RWPE1 (cell line): ENCODE measurements at places on chromosomes 12 and 14.
A peak's percentile ranks its signal among the peaks of the same experiment; 100 is the strongest.

DNA sequence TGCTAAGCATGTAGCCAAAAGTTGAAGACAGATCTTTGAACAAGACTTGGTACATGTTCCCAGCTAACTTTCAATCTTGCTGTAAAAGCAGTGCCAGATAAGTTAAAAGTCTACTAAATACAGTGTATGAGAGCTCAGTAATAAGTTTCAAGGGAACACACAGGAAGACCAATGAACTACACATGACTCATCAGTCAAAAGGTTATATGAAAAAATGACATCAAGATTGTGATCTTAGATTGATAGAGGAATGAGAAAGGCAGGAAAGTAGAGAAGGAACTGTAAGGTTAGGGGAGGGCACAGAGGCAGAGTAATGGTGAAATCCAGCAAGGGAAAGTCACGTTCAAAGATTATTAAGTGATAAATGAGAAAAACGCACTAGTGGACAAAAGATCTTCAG, 249.9 kb upstream of the FLRT2 start:
- peak; percentile 8 for DNase-seq

GRCh38 chr14:88961214-88961613, 136.8 kb downstream of the TTC8 start:
- no peak for DNase-seq

DNA sequence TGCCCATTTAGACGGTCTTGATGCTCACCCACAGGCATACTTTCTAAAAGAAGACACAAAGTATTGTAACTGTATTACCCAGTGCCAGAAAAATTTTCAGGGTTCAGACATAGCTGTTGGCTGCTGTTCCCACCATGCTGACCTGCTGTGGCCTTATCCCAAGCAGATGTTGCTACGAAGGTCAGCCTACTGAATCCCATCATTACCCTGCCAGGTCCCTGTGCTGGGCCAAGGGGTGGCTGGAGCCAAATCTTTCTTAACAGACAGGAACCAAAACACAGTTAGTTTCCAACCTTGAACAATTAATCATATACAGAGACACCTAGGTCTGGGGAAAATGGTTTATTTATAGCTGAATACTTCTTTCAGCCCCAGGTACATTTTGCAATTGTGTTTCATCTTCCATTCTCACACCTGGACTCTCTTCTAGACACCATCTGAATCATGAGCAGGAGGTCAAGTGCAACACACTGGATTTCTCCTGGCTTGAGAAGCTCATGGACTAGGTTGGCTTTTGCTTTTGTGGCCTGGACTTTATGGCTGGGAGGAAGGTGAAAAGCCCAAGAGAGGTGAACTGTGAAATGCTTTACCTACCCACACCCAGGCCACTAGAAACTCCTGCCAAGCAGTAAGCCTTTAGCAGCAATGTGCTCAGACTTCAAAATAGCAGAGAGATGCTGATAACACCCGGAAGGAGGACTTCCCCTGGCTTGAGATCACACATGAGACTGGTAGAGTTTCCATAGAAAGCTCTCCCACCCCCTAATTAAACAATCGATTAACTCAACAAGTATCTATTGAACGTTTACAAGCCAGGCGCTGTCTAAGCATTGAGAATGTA, 150.1 kb downstream of the SUDS3 start:
- DNase-seq = no peak

DNA sequence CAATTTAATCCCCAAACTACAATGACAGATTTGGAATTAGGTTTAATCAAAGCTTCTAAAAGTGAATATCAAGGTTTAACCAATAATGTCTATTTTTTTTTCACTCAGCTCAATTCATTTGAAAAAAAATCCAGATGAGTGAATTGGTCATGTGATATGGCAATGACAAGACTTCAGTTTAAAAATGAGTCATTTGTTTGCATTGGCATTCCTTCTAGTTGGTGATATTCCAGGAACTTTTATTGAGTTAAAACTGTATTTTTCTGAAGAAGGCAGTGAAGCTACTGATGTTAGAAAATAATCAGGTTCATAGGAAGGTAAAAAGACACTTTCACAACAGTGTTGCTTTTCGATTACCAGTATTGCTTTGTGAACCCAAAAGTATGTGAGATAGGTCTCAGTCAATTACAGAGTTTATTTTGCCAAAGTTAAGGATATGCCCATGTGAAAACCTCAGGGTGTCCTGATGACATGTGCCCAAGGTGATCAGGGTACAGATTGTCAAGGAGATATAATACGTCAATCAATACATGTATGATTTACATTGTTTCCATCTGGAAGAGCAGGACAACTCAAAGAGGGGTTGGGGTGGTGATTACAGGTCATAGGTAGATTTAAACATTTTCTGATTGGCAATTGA, 1214.9 kb downstream of the GALC start:
- peak; percentile 9 for DNase-seq

GRCh38 chr14:74618078-74618952, 6.3 kb upstream of the LTBP2 start:
- DNase-seq = peak; percentile 50

- no peak for DNase-seq
Measured at GRCh38 chr14:31205681-31206535, 1.7 kb downstream of the HECTD1 start.

GRCh38 chr14:60561845-60562746, 53.1 kb downstream of the SIX6 start:
- peak; percentile 46 for DNase-seq
